Trophoblast cell (in vitro differentiated cells and primary cell): ENCODE measurements at places on chromosomes 11 and 22.
A peak's percentile ranks its signal among the peaks of the same experiment; 100 is the strongest.

DNA sequence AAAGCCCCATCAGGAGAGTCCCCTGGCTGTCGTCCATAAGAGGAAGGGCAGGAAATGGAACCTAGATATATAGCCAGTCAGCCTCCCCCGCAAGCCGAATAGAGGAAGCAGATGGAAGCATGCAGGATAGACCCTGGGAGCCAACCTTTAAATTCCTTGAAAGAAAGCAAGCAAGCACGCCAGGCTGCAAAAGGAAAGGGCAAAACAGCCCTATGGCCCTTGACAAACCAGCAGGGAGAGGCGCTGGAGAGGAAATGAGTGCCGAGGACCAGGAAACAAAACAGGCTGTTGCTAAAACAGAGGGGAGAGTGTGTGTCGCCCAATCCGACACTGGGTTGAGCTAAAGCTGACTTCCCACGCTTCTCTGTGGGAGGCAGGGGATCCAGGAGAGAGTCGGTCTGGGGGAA lies 203.5 kb upstream of the MTNR1B start:
- no peaks in the 10 kb centered on the region for H3K36me3 ChIP-seq
- H3K27me3 ChIP-seq = no peaks in the 10 kb centered on the region
- no peaks in the 10 kb centered on the region for H3K4me1 ChIP-seq
- DNase-seq = peak; percentile 34

DNA sequence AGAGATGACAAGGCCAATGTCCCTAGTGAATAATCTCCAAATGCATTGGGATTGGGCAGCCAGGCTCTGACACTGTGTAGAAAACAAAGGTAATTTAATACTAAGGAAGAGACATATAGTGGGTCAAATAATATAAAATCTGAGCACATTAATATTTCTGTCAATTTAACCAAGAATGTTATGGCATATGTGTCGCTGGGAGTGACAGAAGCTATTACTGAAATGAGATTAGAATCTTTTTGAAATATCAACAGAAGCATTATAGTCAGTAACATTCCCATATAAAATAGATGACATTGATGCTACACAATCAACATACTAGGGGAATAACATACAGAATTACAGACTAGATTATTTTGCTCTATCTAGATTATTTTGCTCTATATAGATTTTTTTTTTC lies 114.0 kb downstream of the BLID start:
- no peaks in the 10 kb centered on the region for H3K36me3 ChIP-seq
- no peaks in the 10 kb centered on the region for H3K4me1 ChIP-seq
- H3K27ac ChIP-seq = no peak overlapping the region
- no peaks in the 10 kb centered on the region for H3K27me3 ChIP-seq

GRCh38 chr11:79208126-79208525 lies 232.7 kb downstream of the TENM4 start:
- DNase-seq = no peak
- peaks cover 4% of the 10 kb centered on the region for H3K4me1 ChIP-seq
- H3K27ac ChIP-seq = no peak overlapping the region
- no peaks in the 10 kb centered on the region for H3K27me3 ChIP-seq
- H3K36me3 ChIP-seq = no peaks in the 10 kb centered on the region

DNA sequence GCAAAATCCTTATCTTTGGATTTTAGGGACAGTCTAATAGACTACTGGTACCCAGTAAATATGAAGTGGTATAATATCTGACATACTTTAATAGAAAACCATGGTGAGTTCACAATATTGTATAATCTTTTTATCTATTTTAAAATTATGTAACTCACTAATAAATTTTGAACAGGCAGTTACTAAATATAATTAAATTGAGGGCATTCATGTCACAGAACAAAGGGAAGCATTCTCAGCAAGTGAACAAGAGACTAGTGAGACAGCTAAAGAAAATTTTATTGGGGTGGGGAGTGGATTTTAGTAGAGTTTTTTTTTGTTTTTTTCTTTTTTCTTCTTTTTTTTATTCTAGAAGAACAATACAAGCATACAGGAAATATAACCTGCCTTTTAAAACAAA lies 55.0 kb downstream of the DNAJC24 start:
- DNase-seq = no peak
- H3K27ac ChIP-seq = no peak overlapping the region
- no peaks in the 10 kb centered on the region for H3K27me3 ChIP-seq
- no peak overlapping the region for H3K4me3 ChIP-seq
- H3K36me3 ChIP-seq = no peaks in the 10 kb centered on the region
- H3K4me1 ChIP-seq = no peaks in the 10 kb centered on the region

GRCh38 chr11:106447631-106448191 lies 370.2 kb downstream of the AASDHPPT start:
- H3K36me3 ChIP-seq = no peaks in the 10 kb centered on the region
- H3K4me1 ChIP-seq = peaks cover 8% of the 10 kb centered on the region
- no peaks in the 10 kb centered on the region for H3K27me3 ChIP-seq
- DNase-seq = no peak
- H3K4me3 ChIP-seq = no peak overlapping the region

DNA sequence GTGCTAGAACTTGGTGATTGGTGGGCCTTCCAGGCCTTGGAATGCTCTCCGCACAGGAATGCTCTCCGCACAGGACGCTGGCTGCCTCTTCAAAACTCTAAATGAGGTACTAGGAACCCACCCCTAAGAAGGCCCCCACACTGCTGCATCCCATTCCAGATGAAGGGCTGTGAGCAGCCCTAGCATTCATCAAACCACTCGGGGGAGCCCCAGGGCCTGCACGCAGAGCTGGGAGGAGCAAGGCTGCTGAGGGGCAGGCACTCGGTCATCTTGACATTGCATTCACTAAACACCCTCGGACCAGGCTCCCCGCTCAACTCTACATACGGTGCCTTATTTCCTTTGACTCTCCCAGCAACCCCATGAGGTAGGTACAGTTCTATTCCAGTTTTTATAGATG lies 49.2 kb upstream of the EMID1 start:
- peaks cover 10% of the 10 kb centered on the region for H3K4me1 ChIP-seq
- no peaks in the 10 kb centered on the region for H3K36me3 ChIP-seq
- no peaks in the 10 kb centered on the region for H3K27me3 ChIP-seq
- H3K4me3 ChIP-seq = no peak overlapping the region
- no peak overlapping the region for H3K27ac ChIP-seq

GRCh38 chr22:47781024-47781423 lies 1018.6 kb downstream of the TBC1D22A start:
- H3K27me3 ChIP-seq = no peaks in the 10 kb centered on the region
- no peak overlapping the region for H3K4me3 ChIP-seq
- no peak overlapping the region for H3K27ac ChIP-seq

DNA sequence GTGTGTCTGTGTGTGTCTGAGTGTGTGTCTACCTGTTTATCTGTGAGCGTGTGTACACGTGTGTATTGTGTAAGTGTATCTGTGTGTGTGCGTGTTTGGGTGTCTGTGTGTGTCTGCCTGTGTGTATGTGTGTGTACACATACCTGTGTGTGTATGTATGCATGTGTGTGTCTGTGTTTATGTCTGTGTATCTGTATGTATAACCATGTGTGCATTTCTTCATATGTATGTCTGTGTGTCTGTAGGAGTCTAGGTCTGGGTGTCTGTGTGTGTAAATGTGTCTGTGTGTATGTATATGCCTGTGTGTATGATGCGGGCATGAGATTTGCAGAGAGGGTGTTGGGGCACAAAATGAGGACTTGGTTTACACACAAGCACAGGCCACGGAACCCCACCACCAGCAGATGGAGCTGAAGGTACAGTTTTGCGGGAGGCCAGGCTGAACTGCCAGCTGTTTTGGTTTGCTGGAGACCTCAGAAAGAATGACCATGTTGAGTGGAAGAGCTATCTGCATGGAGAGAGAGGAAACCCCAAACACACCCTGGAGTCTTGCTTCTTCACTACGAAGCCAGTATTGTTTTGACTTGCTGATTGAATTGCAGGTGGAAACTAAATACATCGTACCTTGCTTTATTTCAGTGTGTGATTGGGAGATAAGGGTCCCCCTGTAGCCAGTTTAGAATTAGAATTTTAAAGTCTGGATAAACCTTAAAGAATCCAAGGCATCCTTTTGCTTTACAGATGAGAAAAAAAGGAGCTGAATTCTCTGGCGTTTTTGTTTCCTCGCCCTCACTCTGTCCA lies 497.2 kb downstream of the NTM start:
- peak; percentile 57 for DNase-seq
- H3K36me3 ChIP-seq = no peaks in the 10 kb centered on the region
- no peak overlapping the region for H3K27ac ChIP-seq
- H3K4me1 ChIP-seq = peaks cover 7% of the 10 kb centered on the region
- H3K4me3 ChIP-seq = peak overlapping the region; percentile 53

- H3K27me3 ChIP-seq = no peaks in the 10 kb centered on the region
- no peaks in the 10 kb centered on the region for H3K36me3 ChIP-seq
- no peak overlapping the region for H3K27ac ChIP-seq
Measured at GRCh38 chr11:118214210-118214914, 10.4 kb downstream of the JAML start.

DNA sequence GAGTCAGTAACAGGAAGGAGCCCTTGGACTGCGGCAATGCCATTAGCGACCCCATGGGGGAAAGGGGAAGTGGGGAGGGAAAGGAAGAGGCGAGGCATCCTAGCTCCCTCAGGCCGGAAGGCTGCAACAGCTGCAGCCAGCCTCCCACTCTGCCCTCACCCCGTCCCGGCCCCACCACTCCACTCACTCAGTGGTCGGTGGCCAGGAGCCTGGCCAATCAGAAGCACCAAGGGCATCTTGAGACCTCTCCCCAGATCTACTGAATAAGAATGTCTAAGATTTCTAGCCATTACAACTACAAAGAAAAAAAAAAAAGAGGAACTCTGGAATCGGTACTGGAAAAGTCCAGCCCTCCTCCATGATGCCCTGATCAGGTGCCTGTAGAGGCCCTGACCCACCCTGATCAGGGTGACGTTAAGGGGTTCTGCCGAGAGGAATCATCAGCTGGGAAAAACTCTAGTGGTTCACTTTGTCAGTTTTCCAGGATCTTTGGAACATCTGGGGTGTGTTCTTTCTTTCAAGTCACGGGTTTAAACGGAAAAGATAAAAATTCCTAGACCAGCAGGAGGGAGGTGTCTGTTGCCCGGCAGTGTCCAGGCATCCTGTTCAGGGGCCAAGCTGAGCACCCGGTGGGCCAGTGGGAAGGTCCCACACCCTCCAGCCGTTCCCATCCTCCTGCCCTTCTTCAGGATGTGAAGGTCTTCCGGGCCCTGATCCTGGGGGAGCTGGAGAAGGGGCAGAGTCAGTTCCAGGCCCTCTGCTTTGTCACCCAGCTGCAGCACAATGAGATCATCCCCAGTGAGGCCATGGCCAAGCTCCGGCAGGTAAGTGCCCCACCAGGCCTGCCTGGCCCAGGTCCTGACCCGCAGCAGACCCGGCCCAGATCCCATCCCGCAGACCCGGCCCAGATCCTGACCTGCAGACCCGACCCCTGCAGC lies 14.4 kb downstream of the OAF start:
- H3K27me3 ChIP-seq = no peaks in the 10 kb centered on the region
- H3K36me3 ChIP-seq = no peaks in the 10 kb centered on the region
- no peaks in the 10 kb centered on the region for H3K4me1 ChIP-seq
- DNase-seq = no peak

GRCh38 chr11:123321636-123322035 lies 108.4 kb upstream of the GRAMD1B start:
- H3K36me3 ChIP-seq = no peaks in the 10 kb centered on the region
- H3K27me3 ChIP-seq = no peaks in the 10 kb centered on the region
- no peaks in the 10 kb centered on the region for H3K4me1 ChIP-seq
- no peak overlapping the region for H3K4me3 ChIP-seq

GRCh38 chr11:776561-777287 lies 563 bp downstream of the GATD1 start:
- H3K27me3 ChIP-seq = no peaks in the 10 kb centered on the region
- peak; percentile 39 for DNase-seq
- peak overlapping the region; percentile 89 for H3K27ac ChIP-seq
- peaks cover 32% of the 10 kb centered on the region for H3K36me3 ChIP-seq

- H3K36me3 ChIP-seq = no peaks in the 10 kb centered on the region
- H3K4me3 ChIP-seq = no peak overlapping the region
- no peak overlapping the region for H3K27ac ChIP-seq
- no peaks in the 10 kb centered on the region for H3K4me1 ChIP-seq
- no peak for DNase-seq
Measured at GRCh38 chr11:124276081-124276480, 19.9 kb downstream of the OR8G5 start.

DNA sequence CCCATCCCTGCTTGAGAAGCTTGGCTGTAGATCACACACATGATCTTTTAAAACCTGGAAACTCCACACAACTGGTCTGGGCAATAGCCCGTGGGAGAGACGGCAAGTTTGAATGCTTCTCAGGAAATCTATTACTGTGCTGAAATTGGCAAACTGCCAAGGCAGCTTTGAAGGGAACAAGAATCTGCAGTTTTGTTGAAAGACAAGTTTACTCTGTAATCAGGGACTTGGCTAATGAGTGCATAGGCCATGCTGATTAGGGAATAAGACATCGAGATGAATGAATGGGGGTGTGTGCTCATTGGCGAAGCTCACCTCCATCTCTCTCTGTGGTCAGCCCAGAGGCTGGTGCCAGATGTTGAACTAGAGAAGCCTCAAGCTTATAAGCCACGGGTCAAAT lies 218.8 kb downstream of the HIPK3 start:
- no peaks in the 10 kb centered on the region for H3K27me3 ChIP-seq
- no peaks in the 10 kb centered on the region for H3K36me3 ChIP-seq
- no peak overlapping the region for H3K4me3 ChIP-seq
- no peak for DNase-seq

- H3K27ac ChIP-seq = no peak overlapping the region
- H3K27me3 ChIP-seq = no peaks in the 10 kb centered on the region
- no peak for DNase-seq
- H3K36me3 ChIP-seq = no peaks in the 10 kb centered on the region
- no peaks in the 10 kb centered on the region for H3K4me1 ChIP-seq
- no peak overlapping the region for H3K4me3 ChIP-seq
Measured at GRCh38 chr11:35454362-35454761, 35.0 kb upstream of the SLC1A2 start.

DNA sequence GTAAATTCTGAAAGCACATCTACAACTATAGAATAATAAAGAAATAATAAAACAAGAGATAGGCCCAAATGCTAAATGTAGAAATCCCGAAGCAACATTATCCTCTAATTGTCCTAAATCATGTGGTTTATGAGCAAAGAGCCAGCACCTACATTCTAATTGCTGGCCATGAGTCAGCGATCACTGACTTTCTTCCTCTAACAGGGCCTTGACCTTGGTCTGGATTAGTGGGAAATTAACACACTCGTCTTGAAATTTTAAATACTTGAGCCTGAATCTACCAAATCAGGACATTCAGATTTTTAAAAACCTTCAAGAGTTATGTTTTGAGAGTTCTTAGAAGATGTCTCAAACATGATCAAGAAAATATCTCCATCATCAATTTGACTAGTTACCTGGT lies 727.6 kb downstream of the METTL15 start:
- no peaks in the 10 kb centered on the region for H3K27me3 ChIP-seq
- H3K36me3 ChIP-seq = no peaks in the 10 kb centered on the region
- DNase-seq = no peak
- H3K27ac ChIP-seq = no peak overlapping the region
- no peaks in the 10 kb centered on the region for H3K4me1 ChIP-seq
- no peak overlapping the region for H3K4me3 ChIP-seq

- H3K27ac ChIP-seq = no peak overlapping the region
- no peaks in the 10 kb centered on the region for H3K36me3 ChIP-seq
- no peak for DNase-seq
Measured at GRCh38 chr22:21012446-21013407, 2.2 kb upstream of the P2RX6 start.

- DNase-seq = no peak
- H3K27me3 ChIP-seq = no peaks in the 10 kb centered on the region
- no peaks in the 10 kb centered on the region for H3K4me1 ChIP-seq
- no peaks in the 10 kb centered on the region for H3K36me3 ChIP-seq
Measured at GRCh38 chr11:102981324-102981910, 25.9 kb upstream of the MMP13 start.
